ENCODE measurements at places on chromosomes 12 and 14. TPM values are rescaled to one million over a fixed set of nuclear protein-coding genes. Genes with fewer than 3 reads are reported as not detected.

GRCh38 chr12:41092115-41092514 is 96.0 kb upstream of the PDZRN4 start:
- DNase-seq, result no peak

- peak; percentile 25 for DNase-seq
These were observed 1.6 kb downstream of the CMKLR1 start for GRCh38 chr12:108337235-108338223.

GRCh38 chr14:104596927-104597351 is 7.6 kb downstream of the TMEM179 start:
- peak; percentile 3 for DNase-seq

DNA sequence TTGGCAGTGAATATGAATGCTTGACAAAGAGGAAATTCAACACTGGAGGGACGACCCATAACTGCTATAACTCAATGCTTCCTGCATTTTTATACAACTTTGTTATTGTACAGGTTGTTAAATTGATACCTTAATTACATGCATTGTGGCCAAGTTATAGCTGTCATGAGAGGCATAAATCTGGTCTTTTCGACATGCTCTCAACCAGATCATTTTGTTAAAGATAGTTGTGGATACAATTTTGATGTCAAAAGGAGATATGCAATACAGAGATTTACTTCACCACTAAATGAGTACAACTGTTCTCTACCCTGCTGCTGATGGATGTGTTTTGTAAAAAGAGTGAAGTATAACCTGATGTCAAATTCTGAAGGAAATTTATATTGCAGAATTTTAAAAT is 946.0 kb downstream of the GALC start:
- DNase-seq, result no peak

DNA sequence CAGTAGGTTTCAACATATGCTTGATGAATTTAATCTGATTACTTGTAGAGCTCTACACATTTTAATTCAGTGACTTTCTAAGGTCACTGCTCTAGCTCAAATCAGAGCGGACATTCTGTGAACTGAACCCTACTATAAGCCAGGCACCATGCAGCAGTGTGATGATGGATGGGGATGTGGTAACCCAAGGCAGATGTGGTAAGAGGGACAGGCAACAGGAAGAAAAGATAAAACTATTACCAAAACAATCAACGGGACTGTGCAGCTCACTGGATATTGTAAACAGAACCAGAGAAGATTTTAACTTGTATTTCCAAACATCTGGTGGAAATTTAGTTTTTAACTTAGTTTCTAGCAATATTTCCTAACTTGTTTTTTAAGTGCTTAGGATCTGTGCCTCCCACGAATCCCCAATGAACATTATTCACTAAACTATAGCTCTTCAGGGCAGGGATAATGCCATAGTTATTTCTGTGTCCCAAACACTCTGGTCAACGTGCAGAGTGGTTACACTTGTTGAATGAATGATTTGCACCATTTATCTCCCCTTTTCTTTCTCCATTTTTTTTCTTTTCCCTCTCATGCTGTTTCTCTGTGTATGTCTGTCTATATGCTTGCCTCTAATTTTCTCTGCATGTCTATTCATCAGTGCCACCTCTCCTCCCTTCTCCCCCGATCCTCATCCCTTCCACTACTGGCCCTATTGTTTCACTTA is 3.0 kb downstream of the ERO1A start:
- no peak for DNase-seq

- DNase-seq, result no peak
These were observed 123.0 kb downstream of the PLXNC1 start for GRCh38 chr12:94271351-94271750.

- DNase-seq, result no peak
These were observed 36.6 kb downstream of the MAX start for GRCh38 chr14:65065719-65066118.

DNA sequence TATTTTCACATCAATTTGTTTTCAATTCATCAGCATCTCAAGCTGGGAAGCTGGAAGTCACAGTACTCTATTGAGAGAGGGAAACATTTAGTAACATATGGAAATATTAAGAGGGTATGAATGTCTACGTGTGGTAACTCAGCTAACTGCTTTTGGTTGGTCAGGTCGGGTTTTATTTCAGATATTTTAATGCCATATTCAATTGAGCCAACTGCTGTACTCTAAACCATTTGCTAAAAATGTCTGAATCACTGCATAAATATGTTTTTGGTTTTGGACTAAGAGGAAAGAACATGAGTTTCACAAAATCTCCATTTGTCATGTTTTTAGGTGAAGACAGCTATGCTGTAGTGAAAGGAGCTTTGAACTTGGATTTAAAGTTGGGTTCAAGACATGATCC is 18.9 kb upstream of the PPFIBP1 start:
- no peak for DNase-seq

- no peak for DNase-seq
These were observed 24.5 kb upstream of the COL2A1 start for GRCh38 chr12:48028541-48029431.

GRCh38 chr14:54564071-54564867 is 2.7 kb upstream of the SAMD4A start:
- no peak for DNase-seq

DNA sequence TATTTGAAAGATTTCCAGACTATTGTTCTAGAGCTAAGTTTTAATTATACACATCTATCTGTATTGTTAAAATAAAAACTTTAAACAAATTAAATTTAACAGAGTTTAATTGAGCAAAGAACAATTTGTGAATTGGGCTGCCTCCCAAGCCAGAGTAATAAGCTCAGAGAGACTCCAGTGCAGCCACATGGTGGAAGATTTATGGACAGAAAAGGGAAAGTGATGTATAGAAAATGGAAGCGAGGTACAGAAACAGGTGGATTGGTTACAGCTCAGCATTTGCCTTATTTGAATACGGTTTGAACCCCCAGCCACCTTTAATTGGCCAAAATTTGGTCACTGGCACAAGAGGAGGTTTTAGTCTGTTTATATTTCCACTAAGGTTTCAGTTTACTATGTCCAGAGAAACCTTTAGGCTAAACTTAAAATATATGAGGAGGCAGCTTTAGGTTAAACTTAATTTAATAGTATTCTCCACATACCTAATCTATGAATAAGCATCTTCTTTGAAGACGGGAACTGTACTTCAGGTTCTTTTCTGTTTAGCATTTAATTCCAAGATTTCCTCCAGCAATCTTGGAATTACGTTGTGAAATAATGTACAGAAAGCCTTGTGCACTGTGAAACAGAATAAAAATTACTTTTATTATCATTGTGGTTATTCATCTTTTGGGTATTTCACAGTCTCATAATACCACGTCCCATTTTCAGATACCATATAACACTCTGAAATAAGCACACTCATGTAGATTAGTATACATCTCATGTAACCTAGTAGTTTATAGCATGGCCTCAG is 19.4 kb downstream of the SRGAP1 start:
- DNase-seq, result no peak

DNA sequence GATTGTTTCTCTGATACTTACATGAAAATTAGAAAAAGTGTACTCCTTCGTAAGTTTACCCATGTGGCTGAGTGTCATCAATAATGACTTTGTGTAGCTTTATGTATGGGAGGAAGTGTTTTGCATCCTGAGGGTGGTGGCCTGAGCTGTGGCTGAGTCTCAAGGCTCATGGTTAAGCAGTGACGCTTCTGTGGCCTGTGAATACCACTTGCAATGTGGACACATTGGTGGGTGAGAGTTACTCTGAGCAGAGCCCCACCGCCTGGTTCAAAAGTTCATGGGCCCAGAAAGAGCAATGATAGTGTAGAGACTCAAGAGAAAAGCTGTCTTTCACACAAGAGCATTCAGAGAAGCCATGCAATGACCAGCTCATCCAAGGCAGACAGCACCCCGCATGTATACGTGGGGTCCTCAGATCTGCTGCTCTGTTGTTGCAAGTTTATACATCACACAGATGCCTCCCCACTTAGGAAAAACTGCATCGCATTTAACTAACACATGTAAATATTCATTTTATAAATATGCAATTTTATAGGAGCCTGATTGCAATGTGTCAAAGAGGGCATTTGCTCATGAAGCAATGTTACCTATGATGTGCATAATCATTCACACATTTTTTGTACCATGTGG is 55.1 kb upstream of the FRMD6 start:
- no peak for DNase-seq

DNA sequence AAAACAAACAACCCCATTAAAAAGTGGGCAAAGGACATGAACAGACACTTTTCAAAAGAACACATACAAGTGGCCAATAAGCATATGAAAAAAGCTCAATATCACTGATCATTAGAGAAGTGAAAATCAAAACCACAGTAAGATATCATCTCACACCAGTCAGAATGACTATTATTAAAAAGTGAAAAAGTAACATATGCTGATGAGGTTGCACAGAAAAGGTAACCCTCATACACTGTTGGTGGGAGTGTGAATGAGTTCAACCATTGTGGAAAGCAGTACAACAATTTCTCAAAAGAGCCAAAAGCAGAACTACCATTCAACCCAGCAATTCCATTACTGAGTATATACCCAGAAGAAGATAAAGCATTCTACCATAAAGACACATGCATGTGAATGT is 18.2 kb downstream of the PDE6H start:
- no peak for DNase-seq

DNA sequence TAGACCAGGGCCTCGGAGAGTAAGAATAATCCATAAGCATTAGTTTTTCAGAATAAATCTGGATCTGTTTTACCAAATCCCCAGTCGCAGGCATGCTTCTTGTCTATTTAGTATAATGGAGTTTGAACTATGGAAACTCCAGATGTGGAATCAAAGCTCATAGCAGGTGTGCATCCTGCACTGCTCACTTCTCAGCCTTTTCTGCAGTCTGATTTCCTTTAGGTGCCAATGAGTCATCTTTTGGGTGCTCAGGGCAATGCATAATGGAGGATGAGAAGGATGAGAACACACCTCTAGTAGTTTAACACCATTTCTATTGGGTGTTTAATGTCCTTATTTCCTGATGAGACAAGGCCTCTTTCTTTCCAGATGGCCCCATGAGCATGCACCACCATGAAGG is 961.2 kb downstream of the TMEM121 start:
- no peak for DNase-seq

DNA sequence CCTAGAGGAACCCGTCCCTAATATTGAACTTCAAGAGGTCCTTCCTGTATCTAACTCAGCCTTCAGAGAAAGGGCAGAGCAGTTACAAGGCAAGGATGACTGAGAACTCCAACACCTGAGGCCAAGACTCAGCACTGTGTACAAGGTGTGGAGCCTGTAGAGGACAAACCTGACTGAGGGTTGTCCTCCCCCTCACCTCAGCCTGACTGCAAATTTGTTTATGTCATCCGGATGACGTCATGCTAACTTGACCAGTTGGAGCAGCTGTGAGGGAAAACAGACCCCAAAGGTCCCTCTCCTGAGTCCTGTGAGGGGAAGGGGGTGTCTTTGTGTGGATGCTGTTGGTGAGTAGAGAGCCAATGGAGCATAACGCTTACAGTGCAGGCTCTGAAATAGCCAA is 4.3 kb downstream of the CRACR2A start:
- no peak for DNase-seq

CIROP gene
- total RNA-seq, result not detected

ALDH2 gene
- total RNA-seq, result 57.3 TPM

RHEBL1 gene
- total RNA-seq, result not detected

STXBP6 gene
- 20.1 TPM for total RNA-seq

CAPS2 gene
- 3.6 TPM for total RNA-seq

All from body of pancreas (tissue), 4 donors.